Stimulated activated naive CD4-positive, alpha-beta T cell treated with Interleukin-2 at 50 U/mL for 16 hours (primary cell): ENCODE measurements at places on chromosomes 4 and X.

GRCh38 chr4:98113012-98113411 lies 30.3 kb downstream of the STPG2 start:
- no peak for DNase-seq

DNA sequence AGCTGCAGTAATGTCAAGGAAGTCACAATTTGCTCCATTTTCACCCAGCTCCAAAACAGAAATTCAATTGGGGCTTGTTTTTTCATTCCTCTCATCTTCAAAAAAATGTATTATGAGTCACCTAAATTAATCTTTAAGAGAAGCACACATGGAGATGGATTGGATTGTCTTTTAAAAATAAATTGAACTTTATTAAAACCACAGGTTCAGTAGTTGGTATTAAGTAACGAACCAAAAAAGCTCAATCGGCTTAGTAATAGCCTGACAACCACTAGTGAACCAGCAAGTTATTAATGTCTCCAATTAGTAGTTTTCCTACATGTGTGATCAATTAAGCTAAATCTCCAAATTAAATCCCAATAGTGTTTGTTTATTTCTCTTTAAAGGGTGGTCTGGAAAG lies 283.5 kb upstream of the GIMD1 start:
- DNase-seq: no peak

DNA sequence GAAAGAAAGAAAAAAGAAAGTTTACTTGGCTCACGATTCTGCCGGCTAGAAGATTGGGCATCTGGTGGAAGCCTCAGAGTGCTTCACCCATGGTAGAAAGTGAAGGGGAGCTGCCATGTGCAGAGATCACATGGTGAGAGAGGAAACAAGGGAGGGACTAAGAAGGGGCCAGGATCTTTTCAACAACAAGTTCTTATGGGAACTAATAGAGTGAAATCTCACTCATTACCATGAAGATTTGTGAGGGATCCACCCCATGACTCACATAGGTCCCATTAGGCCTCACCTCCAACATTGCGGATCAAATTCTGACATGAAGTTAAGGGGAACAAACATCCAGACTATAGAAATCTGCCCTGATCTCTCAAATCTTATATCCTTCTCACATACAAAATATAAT lies 61.3 kb upstream of the UGT8 start:
- DNase-seq: no peak

GRCh38 chrX:73446831-73447230 lies at the start of gene CDX4:
CDX4 (plus strand) TSS chrX:73447053; CDS start chrX:73447254, 201 bp downstream.
- DNase-seq: no peak

DNA sequence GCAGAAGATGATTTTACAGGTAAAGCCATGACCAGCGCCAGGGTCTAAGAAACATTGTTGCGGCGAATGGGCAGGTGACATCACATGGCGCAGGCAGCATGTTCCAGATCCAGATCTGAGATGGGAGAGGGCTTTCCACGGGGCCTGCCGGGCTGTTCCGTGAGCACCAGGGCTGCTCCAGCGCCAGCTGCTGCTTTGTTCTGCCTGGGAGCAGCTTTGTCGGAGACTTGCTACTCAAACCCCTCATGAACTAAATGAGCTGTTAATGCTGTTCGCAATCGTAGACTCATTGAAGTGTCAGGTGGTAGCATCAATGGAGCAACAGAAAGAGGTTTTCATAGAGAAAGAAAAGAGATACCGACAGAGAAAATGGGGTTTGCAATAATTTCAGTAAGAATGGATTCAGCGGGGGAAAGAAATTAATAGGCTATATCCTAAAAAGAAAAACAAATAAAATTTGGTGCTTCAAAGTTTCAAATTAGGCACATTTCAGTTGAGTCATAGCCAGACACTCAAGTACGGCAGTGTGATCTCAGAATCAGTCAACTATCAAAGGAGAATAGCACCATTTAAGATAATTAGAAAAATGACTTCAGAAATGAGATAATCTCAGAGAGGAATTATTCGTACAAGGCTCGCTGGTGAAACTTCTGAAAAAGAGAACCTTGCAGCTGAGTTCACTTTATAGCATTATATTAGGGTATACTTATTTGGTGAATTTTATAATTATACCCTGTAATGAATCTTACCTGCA lies 23.9 kb downstream of the SORBS2 start:
- no peak for DNase-seq
